ENCODE measurements at places on chromosomes 5 and 9.

DNA sequence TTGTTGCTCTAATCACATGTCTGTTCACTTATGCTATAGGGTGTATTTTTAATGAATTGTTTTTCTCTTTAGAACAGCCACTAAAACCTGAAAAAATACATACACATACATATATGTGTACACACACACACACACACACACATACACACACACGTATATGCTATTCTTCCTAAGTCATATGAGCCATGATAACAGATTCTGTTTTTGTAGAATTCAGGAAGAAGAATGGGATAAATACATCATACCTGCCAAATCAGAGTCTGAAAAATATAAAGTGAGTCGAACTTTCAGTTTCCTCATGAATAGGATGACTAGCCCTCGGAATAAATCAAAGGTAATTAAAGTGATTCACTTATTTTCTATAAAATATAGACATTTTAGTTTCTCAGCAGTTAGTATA lies 231.4 kb downstream of the ARHGEF28 start:
- no peak for ATAC-seq

- ATAC-seq: no peak
Observed at GRCh38 chr5:107301999-107302398, 368.7 kb downstream of the EFNA5 start.

- no peak for ATAC-seq
Observed at GRCh38 chr9:132461281-132461896, 51.4 kb downstream of the CFAP77 start.

GRCh38 chr5:148595697-148596096 lies 58.6 kb downstream of the HTR4 start:
- ATAC-seq: no peak

DNA sequence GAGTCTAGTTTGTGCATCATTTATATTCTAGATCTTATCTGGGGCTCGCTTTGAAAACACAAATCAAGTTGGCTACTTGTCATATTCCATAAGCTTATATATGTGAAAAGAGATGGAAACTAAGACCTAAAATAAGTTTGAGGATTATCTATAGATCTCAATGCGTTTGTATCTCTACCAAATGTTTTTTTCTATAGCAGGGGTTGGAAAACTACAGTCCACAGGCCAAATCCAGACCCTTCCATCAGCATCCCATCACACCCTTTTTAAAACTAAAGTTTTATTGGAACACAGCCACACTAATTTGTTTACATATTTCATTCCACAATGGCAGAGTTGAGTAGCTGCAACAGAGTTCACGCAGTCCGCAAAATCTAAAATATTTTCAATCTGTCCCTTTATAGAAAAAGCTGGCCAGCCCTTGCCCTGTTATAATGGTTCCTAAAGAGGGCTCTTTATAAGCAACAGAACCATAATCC lies 230.0 kb downstream of the ADAMTSL1 start:
- no peak for ATAC-seq

DNA sequence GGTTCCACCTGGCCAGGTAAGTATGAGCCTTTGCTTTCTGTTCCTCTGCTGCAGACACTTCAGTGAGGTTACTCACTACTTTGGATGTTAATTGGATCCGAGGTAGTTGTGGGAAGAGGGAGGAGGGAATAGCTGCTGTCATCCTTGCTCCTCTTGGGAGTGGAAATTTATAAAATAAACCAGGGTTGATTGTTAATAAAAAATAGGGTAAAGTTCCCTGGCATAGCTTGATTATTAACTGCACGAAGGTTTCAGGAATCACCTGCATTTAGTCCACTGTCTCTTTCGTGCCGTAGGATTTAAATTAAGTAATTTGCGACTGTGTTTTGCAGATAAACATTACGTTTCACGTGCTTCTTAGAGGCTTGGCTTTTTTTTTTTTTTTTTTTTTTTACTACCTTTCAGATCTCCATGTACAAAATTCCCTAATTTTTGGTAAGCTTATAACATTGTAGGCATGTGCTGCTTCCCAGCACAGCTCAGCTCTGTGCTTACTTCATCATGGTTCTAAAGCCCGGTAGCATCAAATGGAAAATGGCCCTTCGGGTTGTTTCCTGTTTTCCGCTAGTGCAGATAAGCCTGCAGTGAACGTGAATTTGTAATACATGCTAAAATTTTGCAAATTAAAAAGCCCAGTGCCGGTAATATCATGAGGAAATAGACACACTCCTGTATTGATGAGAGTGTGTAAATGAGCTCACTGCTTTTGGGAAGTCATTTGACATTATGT lies 26.9 kb upstream of the LTC4S start:
- ATAC-seq: no peak

DNA sequence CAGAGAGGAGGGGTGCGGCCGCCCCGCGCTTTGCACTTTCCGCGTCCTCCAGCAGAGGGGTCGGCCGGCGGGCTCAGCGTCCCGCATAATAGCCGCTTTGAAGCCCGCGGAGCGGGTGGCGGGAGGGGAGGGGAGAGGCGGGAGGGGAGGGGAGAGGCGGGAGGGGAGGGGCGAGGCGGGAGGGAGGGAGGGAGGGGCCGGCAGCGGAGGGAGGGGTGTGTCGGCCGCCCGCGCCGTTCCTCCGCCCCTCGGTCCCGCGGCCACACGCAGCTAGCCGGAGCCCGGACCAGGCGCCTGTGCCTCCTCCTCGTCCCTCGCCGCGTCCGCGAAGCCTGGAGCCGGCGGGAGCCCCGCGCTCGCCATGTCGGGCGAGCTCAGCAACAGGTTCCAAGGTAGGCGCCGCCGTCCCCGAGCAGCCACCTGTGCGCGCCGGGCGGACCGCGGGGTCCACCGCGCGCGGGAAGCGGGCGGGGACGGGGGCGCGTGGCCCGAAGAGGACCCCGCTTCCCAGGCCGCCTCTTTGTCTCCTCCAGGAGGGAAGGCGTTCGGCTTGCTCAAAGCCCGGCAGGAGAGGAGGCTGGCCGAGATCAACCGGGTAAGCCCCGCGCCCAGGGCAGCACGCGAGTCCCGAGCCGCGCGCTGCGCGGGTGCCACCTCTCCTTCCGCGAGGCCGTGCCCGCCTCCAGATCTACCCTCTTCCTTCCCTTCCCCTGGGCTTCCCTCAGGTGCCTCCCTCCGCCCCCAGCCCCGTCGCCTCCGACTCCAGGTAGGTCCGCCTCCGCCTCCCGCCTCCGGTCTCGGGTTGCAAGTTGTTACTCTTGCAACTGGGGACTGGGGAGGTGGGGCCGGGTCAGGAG lies at the start of gene AIF1L:
Gene AIF1L (plus strand): TSS at position 263 of the 857 bp plus-strand sequence. CDS start 99 bp downstream, at position 362.
- peak; percentile 56 for ATAC-seq

GRCh38 chr5:155200608-155201007 lies 187.1 kb downstream of the KIF4B start:
- no peak for ATAC-seq

DNA sequence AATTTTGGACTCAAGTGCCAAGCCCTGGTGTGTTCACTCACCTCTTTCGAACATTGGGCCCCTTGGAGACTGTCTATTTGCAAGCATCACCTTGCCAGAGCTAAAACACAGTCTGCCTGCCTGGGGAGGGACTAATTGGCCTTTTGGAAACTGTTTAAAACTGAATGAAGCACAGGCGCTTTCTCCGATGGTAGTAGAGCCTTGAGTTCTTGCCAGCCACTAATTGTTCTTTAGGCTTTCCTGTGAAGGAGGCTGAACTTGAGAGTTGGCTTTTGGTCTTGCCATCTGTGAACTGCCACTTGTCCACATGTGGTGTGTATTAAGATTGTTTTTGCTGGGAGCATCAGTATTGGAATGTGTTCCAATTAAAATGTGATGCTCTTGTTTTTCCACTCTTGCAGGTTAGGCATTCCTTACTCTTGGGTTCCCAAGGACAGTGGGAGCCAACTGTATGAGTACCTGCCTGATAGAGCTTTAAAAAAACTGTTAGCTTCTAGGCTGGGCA lies 26.0 kb downstream of the GARNL3 start:
- ATAC-seq: no peak

- no peak for ATAC-seq
Observed at GRCh38 chr5:2653991-2654390, 97.5 kb downstream of the IRX2 start.

DNA sequence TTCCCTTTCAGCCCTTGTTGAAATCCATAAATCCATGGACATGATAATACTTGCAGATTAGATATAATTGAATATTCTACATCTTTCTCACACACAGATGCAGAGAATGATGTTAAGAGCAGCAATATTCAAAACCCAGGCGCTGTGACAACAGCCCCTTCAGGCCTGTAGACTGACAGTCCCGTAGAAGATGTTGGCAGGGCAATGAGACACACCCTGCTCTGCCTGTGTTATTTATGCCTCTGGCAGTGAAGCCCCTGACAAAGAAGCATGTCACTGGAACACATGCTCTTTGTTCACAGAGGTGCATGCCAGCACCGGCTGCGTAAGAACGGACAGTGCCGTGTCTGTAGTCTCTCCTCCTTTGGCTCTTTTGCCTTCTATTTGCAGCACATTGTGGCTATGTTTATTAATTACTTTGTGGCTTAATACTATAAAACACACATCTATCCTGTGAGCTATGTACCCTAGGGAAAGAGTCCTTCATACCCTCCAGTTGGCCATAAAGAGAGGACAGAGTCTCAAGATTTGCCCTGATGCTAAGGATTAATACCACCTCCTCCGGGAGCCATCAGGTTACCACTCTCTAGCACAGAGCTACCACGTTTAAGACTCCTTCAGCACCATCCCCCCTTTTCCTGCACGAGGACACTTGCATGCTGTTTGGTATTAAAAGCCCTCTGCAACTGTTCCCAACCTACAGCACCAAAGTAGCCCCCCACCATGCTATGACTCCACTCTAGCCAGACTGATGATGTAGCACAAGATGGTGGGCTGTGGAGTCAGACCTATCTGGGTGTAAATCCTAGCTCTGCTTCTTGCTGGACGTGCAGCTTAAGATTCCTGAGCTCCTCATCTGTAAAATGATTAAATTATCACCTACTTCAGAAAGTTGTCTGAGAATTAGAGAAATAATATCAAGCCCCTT lies 2.0 kb upstream of the ANP32B start:
- ATAC-seq: no peak

DNA sequence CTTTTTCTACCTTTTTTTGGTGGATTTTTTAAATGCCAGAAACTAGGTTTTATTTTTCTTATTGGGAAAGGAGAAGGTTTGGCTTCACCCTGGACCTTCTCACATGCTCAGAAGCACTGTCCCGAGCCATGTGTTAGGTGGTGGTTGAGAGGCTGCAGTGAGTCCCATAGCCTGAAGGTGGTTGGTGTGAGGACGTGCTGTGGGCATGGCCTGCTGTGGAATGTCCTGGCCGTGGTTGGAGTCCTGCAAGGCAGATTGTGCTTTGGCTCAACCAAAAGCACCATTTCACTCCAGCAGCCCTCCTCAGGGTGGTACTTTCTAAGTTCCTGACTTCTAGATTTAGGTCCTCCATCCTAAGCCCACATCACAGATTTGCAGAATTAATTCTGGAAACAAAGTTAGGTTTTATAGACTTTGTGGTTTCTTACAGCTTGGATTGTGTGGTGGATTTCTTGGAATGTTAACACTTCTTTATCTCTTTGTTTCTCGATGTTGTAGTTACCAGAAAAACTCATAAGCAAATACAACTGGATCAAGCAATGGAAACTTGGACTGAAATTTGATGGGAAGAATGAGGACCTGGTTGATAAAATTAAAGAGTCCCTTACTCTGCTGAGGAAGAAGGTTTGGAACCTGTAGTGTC lies 22.6 kb downstream of the OTULIN start:
- ATAC-seq: no peak

DNA sequence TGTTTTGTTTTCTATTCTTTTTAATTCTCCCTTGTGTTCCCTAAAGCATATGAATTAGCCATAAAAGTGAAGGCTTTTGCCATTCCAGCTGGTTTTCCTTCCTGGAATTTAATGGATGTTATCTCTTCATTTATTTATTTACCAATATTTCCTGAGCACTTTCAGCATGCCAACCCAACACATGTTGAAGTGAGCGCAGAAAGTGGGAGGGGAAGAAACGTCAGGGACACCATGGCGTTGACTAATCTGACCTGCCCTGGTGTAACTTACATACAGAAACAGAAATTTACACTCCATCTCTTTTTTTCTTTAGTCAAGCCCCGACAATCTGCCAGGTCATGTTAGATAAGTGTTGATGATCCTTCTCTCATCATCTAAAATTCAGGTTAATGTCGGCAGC lies 247.5 kb downstream of the PCSK5 start:
- no peak for ATAC-seq

DNA sequence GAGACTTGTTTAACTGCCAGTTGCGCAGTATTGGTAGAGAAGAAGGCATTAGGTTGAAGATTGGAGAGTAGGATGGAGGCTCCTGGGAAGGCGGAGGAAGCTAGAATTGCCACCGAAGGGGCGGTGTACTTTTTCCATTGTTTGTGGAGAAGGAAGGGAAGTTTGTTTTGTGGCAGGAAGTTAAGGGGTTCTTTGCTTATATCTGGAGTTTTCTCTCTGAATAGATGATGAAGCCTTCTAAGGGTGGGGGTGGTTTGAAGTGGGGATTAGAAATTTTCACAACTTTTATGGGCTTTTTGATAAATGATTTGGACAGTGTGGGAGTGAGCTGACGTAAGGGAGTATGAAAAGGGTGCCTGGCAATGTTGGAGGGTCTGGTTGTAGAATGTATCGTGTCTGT lies 59.3 kb downstream of the SNX30 start:
- ATAC-seq: no peak

DNA sequence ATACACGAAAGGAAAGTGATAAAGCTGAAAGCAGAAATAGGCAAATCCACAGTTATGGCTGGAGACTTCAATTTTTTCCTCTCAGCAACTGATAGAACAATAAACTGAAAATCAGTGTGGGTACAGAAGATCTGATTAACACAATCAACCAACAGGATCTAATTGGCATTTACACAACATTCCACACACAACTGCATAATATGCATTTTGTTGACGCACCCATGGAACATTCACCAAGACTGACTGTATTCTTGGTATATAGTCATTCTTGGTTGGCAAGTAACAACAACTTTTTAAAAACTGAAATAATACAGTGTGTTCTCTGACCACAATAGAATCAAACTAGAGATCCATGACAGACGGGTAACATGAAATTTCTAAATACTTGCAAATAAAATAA lies 218.7 kb upstream of the S1PR3 start:
- ATAC-seq: no peak

DNA sequence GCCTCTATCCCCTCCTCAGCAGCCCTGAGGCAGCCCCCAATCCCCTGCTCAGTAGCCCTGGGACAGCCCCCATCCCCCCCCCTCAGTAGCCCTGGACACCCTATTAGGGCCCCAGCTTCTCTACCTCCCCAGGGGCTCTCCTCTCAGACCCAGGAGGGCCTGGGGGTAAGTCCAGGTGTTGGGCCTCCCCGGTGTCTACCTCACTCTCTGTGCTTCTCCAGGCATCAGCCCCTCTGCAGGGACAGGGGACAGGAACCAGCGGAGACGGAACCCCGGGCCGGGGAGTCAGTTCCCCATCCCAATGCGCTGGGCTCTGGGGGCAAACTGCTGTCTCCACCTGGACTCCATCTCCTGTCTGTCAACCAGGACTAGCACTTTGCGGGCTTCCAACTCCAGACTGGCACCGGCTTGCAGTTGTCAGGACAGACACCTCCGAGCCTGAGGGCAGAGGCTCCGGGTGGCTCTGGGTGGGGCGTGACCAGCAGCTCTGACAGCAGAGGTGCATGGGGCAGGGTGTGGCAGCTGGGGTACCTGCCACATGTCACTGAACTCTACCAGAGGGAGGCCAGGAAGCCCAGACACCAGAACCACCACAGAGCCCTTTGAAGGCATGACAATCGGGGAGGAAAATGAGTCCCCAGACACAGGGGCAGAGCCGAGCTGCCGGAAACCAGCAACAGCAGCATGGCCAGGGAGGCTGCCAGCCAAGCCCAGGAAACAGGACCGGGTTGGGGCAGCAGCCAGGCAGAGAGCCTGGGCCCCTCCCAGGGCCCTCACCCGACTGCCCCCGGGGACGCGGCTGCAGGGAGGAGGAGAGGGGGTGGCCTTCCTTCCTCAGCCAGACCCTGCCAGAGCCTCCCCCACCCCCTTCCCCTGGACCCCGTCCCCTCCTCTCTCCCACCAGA lies 17.7 kb upstream of the UBAC1 start:
- ATAC-seq: peak; percentile 55

GRCh38 chr5:2149195-2149539 lies 266.4 kb upstream of the IRX4 start:
- ATAC-seq: peak; percentile 87
